ENCODE measurements at places on chromosomes 16 and 17.

DNA sequence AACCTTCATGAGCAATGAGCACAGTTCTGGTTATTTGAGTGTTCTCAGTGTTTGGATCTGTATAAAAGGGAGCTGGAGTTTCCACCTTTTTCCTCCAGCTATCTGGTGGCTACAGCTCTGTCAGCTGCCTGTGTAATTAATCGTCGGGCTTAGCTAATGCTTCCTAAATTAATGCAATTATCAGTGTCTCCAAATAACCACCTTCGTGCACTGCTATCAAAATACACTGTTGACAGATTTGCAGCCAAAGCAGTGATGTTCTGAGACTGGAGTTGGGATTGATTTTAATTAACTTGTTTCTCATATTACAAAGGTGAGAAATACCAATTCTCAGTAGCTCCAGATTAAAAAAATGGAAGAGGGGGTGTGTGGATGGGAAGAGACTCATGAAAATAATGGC lies 325.8 kb downstream of the CBLN1 start:
- no peak for DNase-seq

DNA sequence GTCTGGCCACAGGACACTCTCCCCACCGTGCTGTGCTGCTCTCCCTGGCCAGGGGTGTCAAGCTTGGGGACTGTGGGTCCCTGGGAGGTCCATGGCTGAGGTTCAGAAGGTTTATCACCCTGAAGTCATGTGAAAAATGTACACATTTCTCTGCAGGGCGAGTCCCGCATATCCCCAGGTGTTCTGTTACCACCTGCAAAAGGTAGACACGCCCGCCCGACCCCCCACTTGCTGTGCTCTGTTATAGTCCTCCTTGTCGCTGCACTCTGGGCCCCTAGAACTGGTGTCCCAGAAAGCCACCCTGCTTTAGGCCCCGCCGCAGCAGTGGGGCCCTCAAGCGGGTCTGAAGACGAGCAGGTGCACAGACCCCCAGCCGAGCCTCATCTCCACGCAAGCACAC lies 11.8 kb downstream of the JPT2 start:
- DNase-seq: no peak

DNA sequence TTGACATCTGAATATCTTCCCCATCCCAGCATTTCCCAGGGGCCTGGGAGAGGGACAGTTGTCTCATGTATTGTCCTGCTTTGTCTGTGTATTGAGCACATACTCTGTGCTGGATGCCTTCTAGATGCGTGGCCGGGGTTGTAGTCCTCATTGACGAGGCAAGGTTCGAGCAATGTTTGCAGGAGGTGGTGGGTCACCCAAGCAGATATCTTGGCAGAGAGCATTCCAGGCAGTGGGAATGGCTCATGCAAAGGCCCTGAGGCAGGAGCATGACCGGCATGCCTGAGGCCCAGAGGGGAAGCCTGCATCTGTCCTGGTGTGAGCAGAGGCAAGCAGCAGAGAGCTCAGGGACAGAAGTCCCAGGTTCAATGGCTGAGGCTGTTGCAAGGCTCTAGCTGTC lies 17.5 kb downstream of the KRT33A start:
- DNase-seq: no peak

DNA sequence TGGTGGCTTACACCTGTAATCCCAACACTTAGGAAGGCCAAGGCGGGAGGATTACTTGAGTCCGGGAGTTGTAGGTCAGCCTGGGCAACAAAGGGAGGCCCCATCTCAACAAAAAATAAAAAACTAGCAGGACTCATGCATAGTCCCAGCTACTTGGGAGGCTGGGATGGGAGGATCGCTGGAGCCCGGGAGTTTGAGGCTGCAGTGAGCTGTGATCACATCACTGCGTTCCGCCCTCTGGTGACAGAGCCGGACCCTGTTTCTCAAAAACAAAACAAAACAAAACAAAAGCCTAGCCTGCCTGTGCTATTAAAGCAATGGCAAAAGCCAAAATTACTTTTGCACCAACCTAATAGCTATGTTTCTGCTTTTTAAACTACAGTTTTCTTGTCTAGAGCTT lies 1.5 kb downstream of the FCSK start:
- no peak for DNase-seq

DNA sequence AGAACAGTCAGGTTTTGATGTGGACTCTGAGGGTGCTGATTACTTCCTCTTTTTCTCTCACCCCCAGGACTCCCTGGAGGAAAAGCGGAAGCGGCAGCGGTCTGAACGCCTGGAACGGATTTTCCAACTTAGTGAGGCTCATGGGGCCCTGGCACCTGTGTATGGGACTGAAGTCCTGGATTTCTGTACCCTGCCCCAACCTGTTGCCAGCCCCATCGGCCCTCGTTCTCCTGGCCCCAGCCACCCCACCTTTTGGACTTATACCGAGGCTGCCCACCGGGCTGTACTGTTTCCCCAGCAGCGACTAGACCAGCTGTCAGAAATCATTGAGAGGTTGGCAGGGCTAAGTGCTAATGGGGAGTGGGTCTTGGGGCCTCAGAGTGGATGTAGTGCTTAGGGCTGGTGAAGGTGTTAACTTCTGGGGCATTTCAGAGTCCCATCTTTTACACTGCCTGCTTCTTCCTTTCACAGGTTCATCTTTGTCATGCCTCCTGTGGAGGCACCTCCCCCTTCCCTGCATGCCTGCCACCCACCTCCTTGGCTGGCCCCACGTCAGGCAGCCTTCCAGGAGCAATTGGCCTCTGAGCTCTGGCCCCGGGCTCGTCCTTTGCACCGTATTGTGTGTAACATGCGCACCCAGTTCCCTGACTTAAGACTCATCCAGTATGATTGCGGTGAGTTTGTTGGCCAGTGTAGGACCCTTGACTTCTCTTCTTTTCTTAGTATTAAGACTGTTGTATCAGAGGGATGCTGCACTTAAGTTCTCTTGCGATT lies 19.1 kb upstream of the PHKG2 start:
- DNase-seq: no peak

GRCh38 chr16:86126891-86127290 lies 227.9 kb downstream of the IRF8 start:
- no peak for DNase-seq

DNA sequence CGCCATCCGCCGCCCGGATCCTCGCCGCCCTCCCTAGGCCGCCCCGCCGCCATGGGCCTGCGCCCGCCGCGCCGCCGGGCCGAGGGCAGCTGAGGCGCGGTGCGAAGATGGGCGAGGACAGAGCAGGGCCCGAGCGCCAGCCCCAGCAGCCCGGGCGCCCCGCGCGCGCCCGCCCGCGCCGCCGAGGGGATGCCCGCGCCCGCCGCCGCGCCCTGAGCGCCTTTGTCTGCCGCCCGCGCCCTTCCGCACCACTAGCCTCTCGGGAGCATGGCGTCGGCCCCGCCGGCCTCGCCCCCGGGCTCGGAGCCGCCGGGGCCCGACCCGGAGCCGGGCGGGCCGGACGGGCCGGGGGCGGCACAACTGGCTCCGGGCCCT lies 278 bp downstream of the RAB11FIP3 start:
- no peak for DNase-seq

DNA sequence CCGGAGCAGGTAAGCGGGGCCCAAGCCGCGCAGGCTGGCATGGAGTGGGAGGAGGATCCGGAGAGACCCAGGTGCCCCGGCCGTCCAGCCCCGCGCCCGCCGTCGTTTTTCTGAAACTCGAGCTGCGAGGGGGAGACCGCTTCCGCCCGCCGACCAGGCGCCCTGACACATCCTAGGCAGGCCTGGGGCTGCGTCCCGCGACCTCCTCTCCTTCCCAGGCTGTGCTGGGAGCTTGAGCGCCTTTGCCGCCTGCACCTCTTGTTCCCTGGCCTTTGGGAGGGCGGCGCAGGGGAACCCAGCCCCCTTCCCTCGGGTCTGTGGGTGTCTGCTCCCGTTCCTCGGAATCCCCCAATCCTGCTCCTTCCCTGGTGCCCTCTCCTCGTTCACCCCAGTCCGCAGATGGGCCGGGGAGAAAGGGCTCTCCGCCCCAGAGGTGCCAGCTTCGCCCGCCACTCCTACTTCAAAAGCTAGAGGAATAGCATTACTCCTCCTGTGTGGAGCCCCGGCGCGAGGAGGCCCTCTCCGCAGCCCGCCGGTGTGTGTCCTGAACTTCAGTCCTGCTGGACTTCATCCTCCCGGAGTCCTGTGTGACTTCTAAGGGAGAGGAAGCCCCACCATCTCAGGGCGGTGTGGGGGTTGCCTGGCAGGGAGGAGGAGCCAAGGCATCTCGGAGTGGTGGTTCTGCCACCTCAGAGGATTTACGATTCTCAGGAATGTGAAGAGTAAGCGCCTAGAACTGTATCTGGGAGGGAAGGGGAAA lies 1.0 kb downstream of the NHERF1 start:
- DNase-seq: no peak

GRCh38 chr16:79765901-79766394 lies 165.4 kb upstream of the MAF start:
- no peak for DNase-seq

DNA sequence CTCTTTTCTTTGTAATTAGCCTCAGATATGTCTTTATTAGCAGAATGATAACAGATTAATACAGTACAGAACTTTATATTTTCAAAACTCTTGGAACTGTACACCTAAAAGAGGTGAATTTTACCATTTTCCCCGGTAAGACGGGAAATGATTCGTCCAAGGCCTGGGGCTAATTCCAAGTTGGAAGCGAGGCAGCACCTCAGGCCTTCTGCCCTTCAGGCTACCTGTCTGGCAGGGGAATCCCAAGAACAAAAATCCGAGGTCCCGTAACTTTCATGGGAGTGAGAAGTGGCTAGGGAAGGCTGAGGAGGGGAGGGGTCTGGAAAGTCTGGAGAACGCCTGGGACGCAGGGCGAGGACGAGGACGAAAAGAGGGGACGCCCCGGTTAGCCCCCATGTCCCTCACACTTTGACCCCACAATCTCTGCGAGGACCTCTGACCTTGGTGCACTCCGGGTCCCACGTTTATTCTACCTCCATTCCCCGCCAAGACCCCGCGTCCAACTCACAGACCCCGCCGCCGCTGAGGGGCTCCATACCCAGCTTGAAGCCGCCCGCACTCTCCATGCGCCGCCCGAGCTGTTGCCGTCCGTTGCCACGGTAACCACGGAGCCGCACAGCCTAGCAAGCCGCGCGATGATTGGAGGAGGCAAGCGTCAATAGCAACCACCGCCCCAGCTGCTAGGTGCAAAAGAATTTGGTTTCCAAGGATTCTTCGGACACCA lies at the start of gene HYDIN:
Gene HYDIN, minus strand, starts transcription at position 601 of the 724 bp plus-strand sequence. CDS start 43,827 bp downstream, outside the sequence.
- DNase-seq: no peak

All from activated CD8-positive, alpha-beta memory T cell treated with anti-CD3 and anti-CD28 coated beads for 1 hour (primary cell).